Suppressor macrophage (primary cell): ENCODE measurements at places on chromosomes 7 and 10.

DNA sequence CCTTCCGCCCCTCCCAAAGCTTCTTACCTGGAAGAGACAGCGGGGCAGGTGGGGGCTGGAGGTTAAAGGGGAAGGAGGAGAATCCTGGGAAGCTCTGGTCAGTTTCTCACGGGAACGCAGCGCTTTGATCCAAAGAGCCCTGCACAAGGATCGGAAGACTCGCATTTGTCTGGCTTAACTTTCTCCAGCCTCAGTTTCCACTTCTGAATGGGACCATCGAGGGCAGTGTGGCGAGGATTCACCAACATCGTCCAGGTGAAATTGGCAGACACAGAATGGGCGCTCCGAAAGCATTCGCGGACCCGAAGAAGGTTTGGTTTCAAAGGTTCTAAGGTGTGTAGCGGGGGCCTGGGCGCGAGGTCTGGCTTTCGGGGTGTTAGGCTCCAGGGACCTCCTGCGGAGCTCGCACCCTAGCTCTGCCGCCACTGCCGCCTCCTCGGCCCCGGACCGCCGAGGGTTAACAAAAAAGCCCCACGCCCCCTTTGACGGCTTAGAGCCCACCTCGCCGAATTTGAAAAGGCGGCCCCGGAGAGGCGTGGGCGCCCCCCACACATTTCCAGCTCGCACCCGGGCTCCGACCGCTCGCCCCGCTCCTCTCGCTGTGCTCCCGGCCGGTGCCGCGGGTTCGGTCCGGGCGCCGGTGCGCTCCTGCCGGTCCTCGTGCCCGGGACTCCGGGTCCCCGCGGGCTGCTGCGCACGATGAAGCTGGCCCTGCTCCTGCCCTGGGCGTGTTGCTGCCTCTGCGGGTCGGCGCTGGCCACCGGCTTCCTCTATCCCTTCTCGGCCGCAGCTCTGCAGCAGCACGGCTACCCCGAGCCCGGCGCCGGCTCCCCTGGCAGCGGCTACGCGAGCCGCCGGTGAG lies at the start of gene COL26A1:
COL26A1 (plus strand) TSS at position 542 of the 862 bp plus-strand sequence; CDS start at position 700, 158 bp downstream.
- DNase-seq: peak; percentile 27

- no peak for DNase-seq
Measured at GRCh38 chr7:158125721-158126120, 461.9 kb downstream of the PTPRN2 start.

- DNase-seq: no peak
Measured at GRCh38 chr7:113161050-113161449, 42.7 kb upstream of the SMIM30 start.

- no peak for DNase-seq
Measured at GRCh38 chr7:129122078-129122750, 22.3 kb upstream of the TSPAN33 start.

- peak; percentile 45 for DNase-seq
Measured at GRCh38 chr10:30784897-30785605, 155.5 kb upstream of the LYZL2 start.

DNA sequence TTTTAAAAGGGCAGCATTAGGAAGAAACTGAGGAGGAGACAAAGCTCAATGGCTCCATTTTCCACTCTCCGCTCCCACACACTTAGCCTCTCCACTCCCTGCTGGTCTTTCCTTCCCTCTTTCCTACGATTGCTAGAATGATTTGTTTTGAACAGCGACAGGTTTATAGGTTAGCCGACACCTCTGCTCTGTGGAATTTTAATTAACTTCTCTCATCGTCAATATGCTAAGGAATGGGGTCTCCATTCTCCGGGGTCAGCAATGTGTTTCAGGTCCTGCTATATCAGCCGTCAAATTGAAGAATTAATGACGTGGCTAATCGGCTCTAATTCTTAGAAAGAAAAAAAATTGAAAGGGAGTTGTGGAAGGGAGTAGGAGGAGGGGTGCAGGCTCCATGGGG lies 28.9 kb downstream of the FBXW4 start:
- no peak for DNase-seq
